ENCODE measurements at places on chromosomes 6 and 20.

GRCh38 chr6:83097204-83097603 lies 29.7 kb downstream of the DOP1A start:
- DNase-seq, result no peak

DNA sequence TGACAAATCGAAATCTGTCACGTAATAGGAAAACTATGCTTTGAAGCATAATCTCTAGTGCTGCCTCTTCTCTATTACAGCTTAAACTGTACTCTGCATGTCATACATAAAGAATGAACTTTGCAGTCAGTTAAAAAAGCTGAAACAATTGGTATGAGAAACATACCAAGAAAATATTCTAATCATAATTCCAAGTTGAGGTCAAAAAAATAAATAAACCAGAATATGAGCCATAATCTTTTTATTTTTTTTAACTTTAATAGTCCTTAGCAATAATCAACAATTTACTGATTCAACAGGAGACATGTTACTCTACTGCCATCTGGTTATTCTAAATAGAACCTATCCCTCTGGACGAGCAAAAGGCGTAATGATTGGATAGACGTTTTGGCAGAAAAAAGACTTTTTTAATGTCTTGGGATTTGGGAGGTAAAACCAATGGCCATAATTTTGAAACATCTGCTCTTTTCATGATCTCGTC lies 224.4 kb upstream of the FLRT3 start:
- DNase-seq, result no peak

DNA sequence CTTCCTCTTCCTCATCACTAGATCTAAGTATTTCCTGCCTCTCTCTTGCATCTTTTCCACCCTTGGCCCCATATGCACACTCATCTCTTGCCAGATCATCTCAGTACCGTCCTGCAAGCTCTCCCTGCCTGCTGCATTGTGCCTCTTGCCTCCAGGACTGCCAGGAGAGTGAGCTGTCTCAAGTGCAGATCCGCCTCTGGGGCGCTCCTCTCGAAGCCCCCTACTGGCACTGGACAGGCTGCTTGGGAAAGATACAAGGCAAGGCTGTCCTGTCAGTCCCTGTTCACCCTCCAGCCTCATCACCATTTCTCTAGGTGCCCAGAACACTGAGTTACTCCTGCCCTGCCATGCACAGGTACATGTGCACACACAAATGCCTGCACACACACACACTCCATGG lies 10.2 kb downstream of the SYNDIG1 start:
- DNase-seq, result no peak

- no peak for DNase-seq
These were observed 20.7 kb upstream of the ASIP start for GRCh38 chr20:34220561-34220960.

GRCh38 chr20:44662261-44662660 lies 10.8 kb upstream of the ADA start:
- no peak for DNase-seq

- DNase-seq, result no peak
These were observed 96.5 kb downstream of the ERMARD start for GRCh38 chr6:169847901-169848311.
